ENCODE measurements at places on chromosomes 6 and 20.

- no peaks in the 10 kb centered on the region for H3K4me1 ChIP-seq
- H3K27me3 ChIP-seq, result no peaks in the 10 kb centered on the region
- DNase-seq, result no peak
Observed at GRCh38 chr6:170017603-170018320, 266.3 kb downstream of the ERMARD start.

GRCh38 chr6:158879180-158879579 lies 60.0 kb upstream of the EZR start:
- H3K36me3 ChIP-seq, result no peaks in the 10 kb centered on the region
- DNase-seq, result no peak
- H3K27me3 ChIP-seq, result no peaks in the 10 kb centered on the region
- H3K4me3 ChIP-seq, result no peak overlapping the region

DNA sequence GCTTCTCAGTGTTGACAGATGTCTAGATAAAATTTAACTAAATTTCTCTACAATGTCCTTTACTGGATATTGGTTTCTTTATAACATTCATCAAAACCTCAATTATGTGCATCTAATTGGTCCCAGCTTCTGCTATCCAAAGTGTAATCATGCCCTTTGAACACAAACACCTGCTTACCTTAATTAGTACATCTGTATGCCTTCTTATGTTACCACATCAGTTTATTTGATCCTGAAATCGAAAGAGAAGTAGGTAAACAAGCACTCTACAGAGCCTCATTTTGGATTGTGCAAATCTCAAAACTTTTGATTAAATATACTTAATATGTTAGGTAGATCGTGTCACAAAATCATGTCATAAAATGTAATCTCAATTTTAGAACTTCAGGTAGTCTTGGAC lies 36.5 kb downstream of the TAB2 start:
- DNase-seq, result no peak
- H3K4me1 ChIP-seq, result peaks cover 4% of the 10 kb centered on the region
- no peak overlapping the region for H3K27ac ChIP-seq
- no peak overlapping the region for H3K4me3 ChIP-seq
- no peaks in the 10 kb centered on the region for H3K36me3 ChIP-seq
- H3K27me3 ChIP-seq, result no peaks in the 10 kb centered on the region

DNA sequence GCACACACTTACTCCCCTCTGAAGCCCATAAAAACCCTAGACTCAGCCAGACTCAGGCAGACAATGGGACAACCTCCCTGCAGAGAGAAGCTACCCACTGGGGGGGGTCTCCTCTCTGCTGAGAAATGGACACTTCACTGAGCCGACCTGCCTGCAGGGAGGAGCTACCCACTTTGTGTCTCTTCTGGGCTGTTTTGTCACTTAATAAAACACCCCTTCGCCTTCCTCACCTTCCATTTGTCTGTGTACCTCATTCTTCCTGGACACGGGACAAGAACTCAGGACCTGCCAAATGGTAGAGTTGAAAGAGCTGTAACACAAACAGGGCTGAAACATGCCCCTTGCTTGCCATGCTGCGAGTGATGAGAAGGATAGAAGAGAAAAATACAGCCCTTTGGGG lies 151.7 kb upstream of the HDDC2 start:
- no peaks in the 10 kb centered on the region for H3K4me1 ChIP-seq
- no peak overlapping the region for H3K27ac ChIP-seq
- H3K27me3 ChIP-seq, result no peaks in the 10 kb centered on the region

DNA sequence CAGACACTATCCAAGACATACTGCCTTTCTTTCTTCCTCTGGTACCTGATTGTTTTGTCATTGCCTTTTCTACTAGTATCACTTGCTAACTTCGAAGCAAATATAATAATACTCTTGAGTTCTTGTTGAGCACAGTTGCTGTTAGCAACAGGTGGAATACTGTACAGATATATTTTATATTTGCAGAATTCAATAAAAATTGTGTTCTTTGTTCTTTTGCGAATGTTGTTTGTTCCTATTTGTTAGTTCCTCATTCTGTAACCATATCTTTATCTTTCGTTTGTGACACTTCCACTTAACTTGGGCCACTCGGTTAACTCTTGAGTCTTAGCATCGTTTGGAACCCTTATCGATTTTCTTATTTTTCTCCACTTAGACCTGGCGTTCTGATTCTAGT lies 868 bp downstream of the CYB5R4 start:
- no peak for DNase-seq
- peaks cover 15% of the 10 kb centered on the region for H3K4me1 ChIP-seq
- H3K27ac ChIP-seq, result peak overlapping the region; percentile 85
- H3K36me3 ChIP-seq, result peaks cover 13% of the 10 kb centered on the region
- no peaks in the 10 kb centered on the region for H3K27me3 ChIP-seq
- peak overlapping the region; percentile 83 for H3K4me3 ChIP-seq

DNA sequence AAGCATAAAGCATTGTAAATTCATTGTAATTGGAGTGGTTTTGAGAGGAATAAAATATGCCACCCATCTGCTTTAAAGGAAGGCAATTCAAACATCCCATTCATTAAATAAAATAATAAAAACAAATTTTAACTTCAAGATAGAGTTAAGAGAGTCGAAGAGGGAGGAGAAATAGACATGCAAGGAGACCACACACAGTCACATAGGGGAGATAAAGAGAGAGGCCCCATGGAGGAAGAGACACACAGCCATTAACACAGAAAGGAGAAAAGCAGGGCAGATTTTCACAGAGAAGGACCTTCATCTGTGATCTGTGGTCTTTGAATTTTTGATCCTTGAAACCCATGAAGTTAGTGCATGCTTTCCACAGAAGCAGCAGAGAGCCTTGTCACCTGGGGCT lies 214.3 kb upstream of the TCF21 start:
- H3K4me3 ChIP-seq, result no peak overlapping the region
- H3K27ac ChIP-seq, result no peak overlapping the region
- no peaks in the 10 kb centered on the region for H3K4me1 ChIP-seq
- no peaks in the 10 kb centered on the region for H3K27me3 ChIP-seq
- H3K36me3 ChIP-seq, result no peaks in the 10 kb centered on the region

- H3K27me3 ChIP-seq, result no peaks in the 10 kb centered on the region
- H3K36me3 ChIP-seq, result peaks cover 52% of the 10 kb centered on the region
- H3K4me3 ChIP-seq, result peak overlapping the region; percentile 99
- peaks cover 30% of the 10 kb centered on the region for H3K4me1 ChIP-seq
Observed at GRCh38 chr20:45968801-45969711, 2.9 kb downstream of the ZNF335 start.

- DNase-seq, result no peak
- H3K4me1 ChIP-seq, result no peaks in the 10 kb centered on the region
- H3K27me3 ChIP-seq, result no peaks in the 10 kb centered on the region
- H3K27ac ChIP-seq, result no peak overlapping the region
- no peak overlapping the region for H3K4me3 ChIP-seq
Observed at GRCh38 chr6:8674126-8674525, 238.8 kb upstream of the SLC35B3 start.
